ENCODE measurements at places on chromosomes 2 and 18.

DNA sequence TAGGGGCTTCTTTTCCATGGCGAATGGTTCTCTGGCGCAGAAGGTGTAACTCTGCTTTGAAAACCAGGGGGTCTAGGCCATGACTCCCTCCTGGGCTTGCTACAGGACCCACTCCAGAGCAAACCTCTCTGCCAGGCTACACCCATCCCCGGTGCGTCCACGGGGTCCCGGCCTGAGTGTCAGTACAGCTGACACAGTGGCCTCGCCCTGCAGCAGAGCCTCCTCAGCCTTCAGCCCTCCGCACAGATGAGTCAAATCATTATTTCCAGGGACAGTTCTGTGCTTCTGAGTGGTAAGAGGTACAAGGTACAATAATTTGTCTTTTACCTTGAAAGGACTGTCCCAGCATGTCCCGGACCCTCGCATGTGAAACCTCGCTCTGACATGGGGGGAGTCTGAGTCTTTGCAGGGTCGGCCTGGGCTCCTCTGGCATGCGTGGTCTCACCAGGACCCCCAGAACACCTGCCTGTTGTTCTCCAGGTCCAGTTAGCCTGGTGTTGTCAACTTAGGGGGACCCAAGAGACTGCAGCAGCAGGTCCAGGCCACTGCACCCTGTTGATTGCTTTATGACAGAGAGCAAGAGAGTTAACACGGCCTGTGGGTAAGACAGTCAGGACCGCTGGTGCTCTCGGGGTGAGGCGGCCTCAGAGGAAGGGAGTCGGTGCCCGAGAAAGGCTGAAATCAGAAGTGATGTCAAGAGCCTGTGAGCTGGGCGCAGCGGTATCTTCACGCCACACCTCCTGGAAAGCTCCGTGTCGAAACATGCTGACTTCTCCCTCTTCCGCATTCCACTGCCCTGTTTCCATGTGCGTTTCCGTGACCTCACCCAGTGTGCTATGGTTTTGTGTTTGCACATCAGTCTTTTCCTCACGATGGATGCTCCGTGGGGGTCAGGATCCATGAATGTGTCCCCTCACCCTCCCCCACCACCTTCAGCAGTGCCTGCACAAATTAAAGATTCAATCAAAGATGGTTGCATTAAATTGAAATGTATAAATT lies 340.1 kb downstream of the EIPR1 start:
- no peak for DNase-seq

DNA sequence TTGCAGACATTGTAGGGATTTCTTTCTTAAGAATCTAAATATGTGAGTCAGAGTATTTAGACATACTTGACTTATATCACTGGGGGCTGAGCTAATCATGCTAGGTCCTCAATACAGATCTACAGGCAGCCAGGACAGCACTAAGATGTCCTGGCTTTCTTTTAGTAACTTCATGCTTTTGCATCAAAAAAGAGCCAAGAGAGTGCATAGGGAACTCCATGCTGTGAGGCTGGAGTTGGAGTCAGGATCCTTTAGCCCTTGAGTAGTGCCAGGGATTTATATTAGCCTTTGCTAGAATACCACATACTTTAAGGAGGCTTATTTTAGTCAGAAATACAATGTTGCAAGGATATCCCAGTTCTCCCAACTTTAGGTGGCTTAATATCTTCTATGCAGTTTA lies 289.7 kb downstream of the CCDC85A start:
- no peak for DNase-seq

DNA sequence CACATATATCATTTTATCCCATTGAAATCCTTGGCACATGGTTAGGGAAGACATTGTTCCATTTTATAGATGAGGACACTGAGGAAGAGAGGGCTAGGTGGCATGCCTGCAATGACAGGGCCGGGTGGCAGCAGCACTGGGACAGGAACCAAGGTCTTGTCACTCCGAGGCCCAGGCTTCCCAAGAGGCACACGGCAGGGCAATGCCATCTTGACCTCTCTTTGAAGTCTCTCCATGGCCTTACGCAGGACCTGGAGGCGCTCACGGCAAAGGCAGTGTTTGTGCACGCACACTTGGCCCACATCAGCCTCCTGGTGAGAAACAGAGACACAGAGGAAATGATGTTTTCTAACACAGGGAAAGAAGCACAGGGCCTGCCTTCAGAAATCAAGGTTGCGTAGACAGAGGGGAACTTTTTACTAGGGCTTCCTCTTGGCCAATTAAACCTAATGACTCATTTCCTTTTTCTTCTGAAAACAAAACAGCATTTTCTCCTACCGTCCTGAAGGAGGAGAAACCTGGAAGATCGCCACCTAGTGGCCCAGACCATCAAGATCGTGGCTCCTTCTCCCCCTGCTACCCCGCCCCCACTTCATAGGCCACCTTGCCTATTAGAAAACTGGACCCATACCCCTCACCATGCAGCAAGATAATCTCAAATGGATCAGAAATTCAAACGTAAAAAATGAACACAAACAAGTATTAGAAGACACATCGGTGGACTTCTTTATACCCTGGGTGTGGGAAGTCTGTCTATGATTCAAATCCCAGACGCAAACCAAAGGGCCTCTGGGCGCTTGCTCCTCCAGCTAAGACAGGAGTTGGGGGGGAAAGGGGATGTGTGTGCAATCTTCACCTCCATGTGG lies 74.6 kb upstream of the SP3 start:
- peak; percentile 81 for DNase-seq

- DNase-seq = no peak
Observed at GRCh38 chr2:216695401-216695821, at the start of gene IGFBP5. TSS of gene IGFBP5 (minus strand) at chr2:216695549. CDS start at chr2:216694775, 774 bp downstream.

DNA sequence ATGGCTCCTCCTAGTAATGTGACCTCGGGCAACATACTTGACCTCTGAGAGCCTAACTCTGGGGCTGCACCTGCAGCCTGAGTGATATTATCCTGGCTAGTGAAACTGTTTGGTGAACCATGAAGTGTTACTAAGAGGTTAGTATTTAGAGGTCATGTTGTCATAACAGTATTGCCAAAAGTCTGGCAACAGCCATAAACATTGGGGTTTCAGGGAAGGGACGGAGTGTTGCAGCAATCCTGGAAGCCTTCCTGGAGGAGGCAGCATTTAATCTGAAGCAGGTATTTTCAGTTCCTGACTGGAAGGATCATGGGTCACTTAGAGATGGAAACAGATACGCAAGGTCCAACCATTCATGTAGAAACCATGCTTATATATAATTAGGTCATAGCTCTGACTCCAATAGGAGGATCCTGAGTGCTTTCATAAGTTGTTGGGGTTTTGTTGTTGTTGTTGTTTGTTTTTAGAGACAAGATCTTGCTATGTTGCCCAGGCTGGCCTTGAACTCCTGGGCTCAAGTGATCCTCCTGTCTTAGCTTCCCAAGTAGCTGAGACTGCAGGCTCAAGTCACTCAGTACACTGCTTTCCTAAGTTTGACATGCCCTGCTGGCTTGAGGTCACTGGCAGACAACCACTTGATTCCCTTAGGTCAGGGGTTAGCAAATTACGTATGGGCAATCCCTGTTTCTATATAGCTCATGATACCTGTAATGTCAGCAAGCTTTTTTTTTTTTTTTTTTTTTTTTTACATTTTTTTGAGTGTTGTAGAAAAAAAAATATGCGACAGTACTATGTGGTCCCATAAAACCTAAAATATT lies 21.5 kb downstream of the GPR39 start:
- DNase-seq = no peak

GRCh38 chr2:151651274-151651673 lies 83.0 kb downstream of the NEB start:
- DNase-seq = no peak

GRCh38 chr18:7757175-7757574 lies 190.1 kb downstream of the PTPRM start:
- DNase-seq = no peak

DNA sequence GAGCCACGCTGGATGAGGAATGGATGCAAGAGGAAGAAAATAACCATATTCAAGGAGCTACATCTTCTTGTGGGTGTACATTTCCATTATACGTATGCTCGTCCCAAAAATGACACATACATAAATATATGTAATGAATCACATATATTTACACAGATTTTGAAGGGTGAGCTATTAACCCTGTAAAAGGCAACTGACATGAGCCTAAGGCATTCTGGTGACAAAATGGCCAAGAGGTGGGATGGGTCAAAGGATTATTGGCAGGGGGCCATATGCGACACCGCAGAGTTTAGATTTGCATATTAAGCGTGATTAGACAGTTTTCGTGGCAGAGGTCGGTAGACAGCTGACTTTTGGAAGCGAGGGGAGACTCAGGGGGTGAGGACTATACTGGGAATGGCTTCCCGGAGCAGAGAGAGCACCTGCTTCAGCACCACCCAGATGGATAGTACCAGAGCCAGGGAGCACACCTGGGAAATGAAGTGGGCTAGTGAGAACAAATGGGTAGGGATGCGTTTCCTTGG lies 431 bp upstream of the CNRIP1 start:
- no peak for DNase-seq

- DNase-seq = no peak
Observed at GRCh38 chr2:167249197-167249596, 360.9 kb downstream of the XIRP2 start.

GRCh38 chr2:17287183-17287582 lies 231.1 kb downstream of the RAD51AP2 start:
- DNase-seq = no peak

GRCh38 chr2:42047488-42048298 lies at the start of gene PKDCC:
TSS of gene PKDCC (plus strand) at chr2:42048021. CDS start at chr2:42048200, 179 bp downstream.
- DNase-seq = no peak

DNA sequence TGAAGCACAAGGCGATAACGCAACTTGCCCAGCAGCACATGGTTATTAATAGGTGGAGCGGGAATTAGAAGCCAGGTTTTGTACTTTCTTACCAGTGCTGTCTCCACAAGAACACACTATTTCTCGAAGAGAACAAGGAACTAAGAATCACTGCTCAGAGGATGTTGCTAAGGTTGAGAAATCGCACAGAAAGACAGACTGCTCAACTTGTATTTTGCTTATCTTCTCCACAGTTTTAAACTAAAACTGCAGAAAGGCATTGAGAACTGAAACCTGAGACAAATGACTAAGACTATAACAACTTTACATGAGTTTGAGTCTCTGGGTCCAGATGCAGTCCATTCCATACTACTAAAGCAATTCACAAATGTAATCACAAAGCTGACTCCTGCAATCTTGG lies 6.2 kb downstream of the PRKD3 start:
- DNase-seq = no peak

DNA sequence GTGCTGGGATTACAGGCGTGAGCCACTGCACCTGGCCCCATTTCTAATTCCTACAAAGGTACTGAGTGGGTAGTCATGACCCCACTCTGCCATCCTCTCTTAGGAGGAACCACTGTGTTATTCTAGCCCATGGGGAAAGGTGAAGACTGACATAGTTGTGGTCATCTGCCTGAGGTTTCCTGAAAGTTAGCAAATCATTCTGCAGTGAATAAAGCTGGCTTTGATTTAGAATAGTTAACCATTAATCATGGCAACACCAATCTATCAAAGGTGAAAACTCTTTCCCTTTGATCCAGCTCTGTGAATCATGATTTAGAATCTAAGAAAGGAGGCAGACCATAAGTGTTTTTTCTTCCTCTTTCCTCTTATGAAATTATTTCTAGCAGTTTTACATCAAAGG lies 50.8 kb downstream of the SUMO1 start:
- DNase-seq = no peak

DNA sequence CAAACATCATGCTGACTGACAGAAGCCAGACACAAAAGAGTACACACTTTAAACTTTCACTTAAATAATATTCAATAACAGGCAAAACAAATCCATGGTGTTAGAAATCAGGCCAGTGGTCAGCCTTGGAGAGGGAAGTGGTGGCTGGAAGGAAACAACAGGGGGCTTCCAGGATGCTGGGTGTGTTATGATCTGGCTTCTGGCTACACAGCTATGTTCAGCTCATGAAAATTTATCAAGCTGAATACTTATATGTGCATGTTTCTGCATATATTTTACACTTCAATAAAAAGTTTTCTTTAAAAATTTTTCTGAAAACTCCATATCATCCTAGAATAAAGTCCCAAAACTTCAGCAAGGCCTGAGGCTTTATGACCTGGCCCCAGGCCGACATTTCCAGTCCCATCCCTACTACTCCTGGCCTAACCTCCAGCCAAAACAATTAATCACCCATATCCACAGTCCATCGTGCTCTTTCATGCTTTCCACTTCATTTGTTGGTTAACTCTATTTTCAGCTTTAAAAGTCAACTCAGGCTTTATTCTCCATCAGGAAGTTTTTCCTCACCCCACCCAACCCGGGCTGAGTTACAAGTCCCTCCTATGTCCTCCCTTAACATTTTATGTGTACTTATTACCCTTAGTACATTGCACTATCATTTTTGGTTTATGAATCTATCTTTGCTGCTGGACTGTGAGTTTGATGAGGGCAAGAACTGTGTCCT lies 27.9 kb upstream of the SPTBN1 start:
- no peak for DNase-seq

GRCh38 chr2:25303633-25304236 lies 38.0 kb downstream of the DNMT3A start:
- no peak for DNase-seq

GRCh38 chr18:31407649-31408048 lies 31.1 kb downstream of the DSG4 start:
- DNase-seq = no peak

- no peak for DNase-seq
Observed at GRCh38 chr2:224038049-224038829, 847 bp downstream of the SERPINE2 start.

GRCh38 chr2:69560147-69560482 lies 83.4 kb downstream of the AAK1 start:
- DNase-seq = no peak

- DNase-seq = peak; percentile 46
Observed at GRCh38 chr2:119659601-119660342, 19.2 kb upstream of the TMEM177 start.

GRCh38 chr2:232457121-232458011 lies 1.4 kb downstream of the ALPI start:
- DNase-seq = no peak

- DNase-seq = no peak
Observed at GRCh38 chr18:74692367-74693013, 94.8 kb downstream of the ZNF407 start.

GRCh38 chr2:74414881-74415761 lies 6.3 kb downstream of the C2orf81 start:
- no peak for DNase-seq

GRCh38 chr2:122114421-122114820 lies 359.0 kb downstream of the TSN start:
- DNase-seq = no peak

GRCh38 chr18:41887100-41887499 lies 67.9 kb upstream of the PIK3C3 start:
- DNase-seq = no peak

DNA sequence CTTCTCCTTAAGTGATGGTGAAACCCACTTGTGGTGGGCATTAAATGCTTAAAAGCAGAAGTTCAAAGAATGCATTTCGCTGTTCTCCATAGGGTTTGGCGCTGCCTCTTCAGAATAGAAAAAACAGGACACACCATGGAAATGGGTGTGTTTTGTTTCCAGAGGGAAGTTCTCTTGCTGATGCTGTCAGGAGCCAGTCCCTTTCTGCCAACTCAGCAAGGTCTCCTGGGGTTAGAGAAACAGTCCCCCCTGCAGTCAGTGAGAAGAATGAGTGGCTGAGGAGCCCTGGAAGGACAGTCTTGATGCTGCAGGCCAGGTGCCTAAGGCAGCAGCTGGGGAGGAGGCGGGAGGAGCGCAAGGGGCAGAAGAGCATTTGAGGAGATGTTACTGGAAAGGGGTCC lies 37.8 kb upstream of the ASAP2 start:
- no peak for DNase-seq

GRCh38 chr2:218123986-218124385 lies 1.8 kb upstream of the CXCR2 start:
- no peak for DNase-seq

- no peak for DNase-seq
Observed at GRCh38 chr2:23512778-23513177, 127.8 kb downstream of the KLHL29 start.

- DNase-seq = no peak
Observed at GRCh38 chr2:6139142-6139541, 447.0 kb downstream of the SOX11 start.
